NCI-H1930 (cell line): ENCODE measurements at places on chromosomes 13 and 19.

DNA sequence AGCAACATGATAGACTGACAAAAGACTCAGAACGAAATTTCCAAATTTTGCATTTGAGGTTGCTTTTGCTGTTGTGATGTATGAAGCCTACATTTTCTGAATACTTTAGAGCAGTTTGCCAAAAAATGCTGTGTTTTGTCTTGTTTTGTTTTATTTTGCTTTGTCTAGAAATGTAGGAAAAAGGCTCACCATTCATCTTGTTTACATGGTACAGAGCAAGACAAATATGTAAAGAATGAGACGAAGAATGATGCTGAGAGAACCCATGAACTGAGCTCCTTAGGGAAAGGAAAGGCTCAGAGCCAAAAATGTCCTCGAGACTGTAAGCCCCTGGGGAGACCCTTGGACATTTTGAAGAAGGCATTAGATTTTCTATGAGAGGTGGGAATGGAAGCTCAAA, 6.8 kb upstream of the SPART start:
- DNase-seq, result no peak

DNA sequence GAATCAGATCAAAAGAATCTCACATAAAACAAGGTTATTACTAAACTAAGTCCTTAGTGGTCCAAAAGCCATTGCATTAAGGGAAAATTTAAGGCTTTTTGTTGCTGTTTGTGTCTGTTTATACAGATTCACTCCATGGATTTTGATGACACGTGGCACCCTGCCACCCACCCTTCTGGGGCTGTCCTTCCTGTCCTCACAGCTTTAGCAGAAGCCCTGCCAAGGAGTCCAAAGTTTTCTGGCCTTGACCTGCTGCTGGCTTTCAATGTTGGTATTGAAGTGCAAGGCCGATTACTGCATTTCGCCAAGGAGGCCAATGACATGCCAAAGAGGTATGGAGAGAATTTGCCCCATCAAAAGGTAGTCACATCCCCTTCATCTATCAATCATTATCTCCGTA, 6.9 kb downstream of the ACOD1 start:
- DNase-seq, result no peak

DNA sequence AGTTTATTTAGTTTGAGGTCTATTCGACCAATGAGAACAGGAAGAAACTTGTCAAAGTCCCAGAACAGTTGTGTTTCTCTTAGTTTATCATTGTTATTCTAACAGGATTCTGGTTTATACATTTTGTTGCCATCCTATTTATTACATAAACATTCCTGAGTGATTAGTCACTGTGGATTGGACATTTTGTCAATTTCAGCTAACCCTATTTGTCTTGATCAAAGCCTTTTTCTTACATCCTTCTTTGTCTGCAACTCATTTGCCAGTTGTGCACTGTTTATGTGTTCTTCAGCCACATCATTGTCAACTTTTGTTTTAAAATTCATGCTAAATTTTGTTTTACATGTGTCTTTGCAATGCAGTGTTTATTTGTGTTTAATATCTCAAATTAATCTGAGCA, 886.0 kb upstream of the SLC10A2 start:
- no peak for DNase-seq

DNA sequence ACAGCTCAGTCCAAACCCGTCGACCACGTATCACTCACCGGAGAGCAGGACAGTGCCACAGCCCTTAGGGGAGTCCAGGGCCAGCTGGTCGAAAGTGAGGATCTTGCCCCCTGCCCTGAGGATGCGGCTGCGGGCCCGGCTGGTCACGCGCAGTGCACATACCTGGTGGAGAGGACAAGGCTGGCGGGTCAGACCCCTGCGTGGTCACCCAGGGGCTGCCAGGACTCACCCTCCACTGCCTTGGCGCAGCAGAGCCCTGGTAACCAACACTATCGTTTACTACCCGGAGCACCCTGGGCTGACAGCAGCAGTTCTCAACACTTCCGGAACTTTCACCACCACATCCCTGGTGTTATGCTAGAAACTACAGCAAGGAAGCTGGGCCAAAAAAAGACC, 1.2 kb upstream of the FAM83E start:
- DNase-seq, result no peak

GRCh38 chr19:6588508-6589345, 2.2 kb downstream of the CD70 start:
- no peak for DNase-seq

GRCh38 chr13:47671776-47672175, 329.3 kb downstream of the SUCLA2 start:
- no peak for DNase-seq

DNA sequence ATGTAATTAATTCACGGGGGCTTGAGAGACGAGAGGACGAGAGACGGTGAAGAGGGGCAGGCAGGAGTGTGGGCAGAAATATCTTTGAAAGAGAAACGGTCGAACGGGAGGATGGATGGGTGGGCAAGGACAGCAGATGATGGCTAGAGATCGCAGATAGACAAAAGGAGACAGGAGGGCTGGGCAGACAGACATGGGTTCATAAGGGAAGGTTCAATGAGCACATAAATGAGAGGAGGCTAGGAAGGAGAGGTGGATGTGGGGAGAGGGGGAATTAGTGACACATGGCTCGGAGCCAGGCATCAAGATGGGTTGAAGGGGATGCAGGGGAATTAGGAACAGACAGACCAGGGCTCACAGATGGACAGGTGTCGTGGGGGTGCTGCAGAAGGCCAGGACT, 1.1 kb downstream of the SYT3 start:
- no peak for DNase-seq

GRCh38 chr13:34156841-34157365, 339.0 kb downstream of the RFC3 start:
- DNase-seq, result no peak

DNA sequence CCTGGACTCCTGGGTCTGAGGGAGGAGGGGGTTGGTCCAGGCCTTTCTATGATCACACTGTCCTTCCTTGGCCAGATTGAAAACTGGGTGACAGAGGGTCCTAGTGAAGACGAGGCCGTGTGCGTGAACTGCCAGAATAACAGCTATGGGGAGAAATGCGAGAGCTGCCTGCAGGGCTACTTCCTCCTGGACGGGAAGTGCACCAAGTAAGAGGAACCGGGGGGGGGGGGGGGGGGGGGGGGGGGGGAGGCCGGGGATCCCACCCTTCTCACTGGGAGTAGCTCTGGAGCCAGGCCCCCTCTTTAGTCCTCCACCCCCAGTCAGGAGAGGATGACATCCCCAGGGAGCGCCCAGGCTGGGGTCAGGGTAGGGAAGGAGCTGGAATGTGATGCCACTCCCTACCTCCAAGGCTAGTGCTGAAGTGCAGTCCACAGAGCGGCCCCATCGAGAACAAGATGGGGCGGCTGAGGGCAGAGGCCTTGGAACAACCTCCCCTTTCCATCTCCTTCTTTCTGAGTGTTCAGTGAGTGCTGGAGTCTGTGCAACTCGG, 19.4 kb downstream of the CNFN start:
- no peak for DNase-seq

- no peak for DNase-seq
Observed at GRCh38 chr19:55489711-55490477, 1.7 kb downstream of the SSC5D start.

DNA sequence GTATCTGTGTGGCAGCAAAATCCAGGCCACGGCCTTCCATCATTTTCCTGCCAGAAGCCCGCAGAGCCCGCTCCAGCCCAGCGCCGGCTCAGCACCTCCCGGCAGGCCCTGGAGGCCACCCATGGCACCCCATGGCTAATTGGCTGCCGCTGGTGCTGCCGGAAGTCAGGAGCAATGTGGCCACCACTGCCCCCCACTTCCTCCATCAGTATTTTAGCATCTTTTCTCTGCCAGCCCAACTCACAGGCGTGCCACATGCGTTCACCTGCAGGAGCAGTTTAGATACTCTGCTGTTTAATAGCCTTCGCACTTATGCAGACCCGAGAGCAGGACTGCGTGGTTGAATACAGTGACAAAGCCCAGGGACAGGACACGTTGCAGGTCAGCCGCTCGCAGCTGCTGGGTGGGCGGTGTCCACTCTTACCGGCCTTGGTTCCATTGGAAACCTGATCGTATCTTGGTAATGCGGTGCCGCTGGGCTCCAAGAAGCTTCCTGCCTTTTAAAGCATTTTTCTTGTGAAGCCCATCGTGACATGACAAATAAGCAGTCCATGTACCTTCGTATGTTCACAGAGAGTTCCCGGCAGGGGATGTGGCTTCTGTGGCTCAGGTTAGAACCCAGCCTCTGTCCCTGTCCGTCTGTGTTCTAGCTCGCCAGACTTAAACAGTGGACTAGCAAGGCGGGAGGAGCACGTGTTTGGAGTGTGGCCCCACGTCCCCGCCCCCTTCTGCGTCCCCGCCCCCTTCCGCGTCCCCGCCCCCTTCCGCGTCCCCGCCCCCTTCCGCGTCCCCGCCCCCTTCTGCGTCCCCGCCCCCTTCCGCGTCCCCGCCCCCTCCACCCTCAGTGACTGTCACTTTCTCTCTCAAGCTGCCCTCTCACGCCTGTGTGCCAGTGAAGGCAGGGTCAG, 162.0 kb upstream of the SOX1 start:
- no peak for DNase-seq

DNA sequence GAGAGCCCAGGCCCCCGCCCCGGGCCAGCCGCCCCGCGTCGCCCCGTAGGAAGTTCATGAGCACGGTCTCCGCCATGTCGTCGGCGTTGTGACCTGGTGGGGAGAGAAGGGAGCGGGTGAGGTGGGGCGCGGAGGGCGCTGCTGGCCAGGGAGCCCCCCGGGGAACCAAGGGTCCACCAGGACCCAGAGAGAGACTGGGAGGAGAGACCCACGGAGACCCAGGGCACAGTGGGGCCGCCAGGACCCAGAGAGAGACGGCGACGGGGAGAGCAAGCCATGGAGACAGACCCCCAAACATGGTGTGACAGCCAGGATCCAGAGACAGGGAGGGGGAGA, 9.2 kb downstream of the CTU1 start:
- DNase-seq, result no peak

DNA sequence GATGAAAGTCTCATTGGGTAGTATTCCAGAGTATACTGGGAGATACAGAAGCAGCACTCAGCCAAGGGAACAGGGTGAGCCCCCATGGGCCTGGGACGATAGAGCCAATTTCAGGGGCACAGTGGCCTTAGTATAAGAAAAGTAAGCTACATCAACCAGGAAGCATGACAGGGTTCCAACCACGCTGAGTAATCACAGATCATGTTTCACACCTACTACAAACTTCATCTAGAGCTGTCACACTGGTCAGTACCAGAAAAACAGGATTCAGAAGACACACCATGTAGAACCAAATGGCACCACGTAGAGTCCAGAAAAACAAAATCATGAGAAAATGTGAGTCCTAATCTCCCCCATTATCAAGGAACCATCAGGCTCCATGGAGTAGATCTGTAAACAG, 1292.4 kb upstream of the MIR17HG start:
- DNase-seq, result no peak

DNA sequence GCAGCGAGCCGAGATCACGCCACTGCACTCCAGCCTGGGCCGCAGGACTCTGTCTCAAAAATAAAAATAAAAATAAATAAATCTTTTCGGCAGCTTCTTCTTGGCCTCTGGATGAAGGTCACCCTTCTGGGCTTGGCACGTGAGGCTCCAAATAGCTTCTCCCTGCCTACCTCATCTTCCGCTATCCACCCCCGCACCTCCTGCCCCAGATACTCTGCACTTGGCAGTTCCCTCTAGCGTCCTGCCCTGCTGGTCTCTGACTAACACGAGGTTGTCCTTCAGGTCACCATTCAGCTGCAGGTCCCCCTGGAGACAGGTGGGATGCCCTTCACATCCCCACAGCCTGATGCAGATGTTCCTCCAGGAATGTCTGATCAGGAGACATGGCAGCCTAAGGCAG, 8.5 kb upstream of the CCL25 start:
- no peak for DNase-seq

DNA sequence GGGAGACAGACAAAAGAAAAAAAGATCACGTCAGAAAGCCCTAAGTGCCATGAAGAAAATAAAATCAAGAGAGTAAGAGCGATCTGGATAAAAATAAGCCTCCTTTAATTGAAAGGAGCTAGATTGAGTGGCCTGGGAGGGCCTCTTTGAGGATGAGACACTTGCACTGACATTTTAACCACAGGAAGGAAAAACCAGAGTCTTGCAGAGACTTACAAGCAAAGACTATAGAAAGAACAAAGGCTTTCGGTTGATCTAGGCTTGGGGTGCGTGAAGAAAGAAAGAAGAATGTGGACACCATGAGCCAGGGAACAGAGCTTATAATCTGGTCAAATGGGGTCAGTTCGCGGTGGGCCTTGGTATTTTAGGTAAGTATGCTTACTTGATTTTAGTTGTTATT, 342.7 kb downstream of the COG6 start:
- no peak for DNase-seq

GRCh38 chr13:47816831-47817230, 184.2 kb downstream of the SUCLA2 start:
- DNase-seq, result no peak

GRCh38 chr13:94128430-94128829, 351.1 kb downstream of the DCT start:
- no peak for DNase-seq
